Ureter (tissue), 1 donor: ENCODE measurements at places on chromosomes 4 and X. TPM values are rescaled to one million over a fixed set of nuclear protein-coding genes. Genes with fewer than 3 reads are reported as not detected.

CXXC4 gene
- total RNA-seq, result 1.4 TPM

MOSPD2 gene
- total RNA-seq, result 25.2 TPM

CCDC110 gene
- 2.3 TPM for total RNA-seq

ADGRG4 gene
- 1.0 TPM for total RNA-seq

ATP1B4 gene
- not detected for total RNA-seq

DIAPH2 gene
- 32.5 TPM for total RNA-seq

MAP3K15 gene
- total RNA-seq, result not detected
